NCI-H1048 (cell line): ENCODE measurements at places on chromosomes 13 and 19.

GRCh38 chr13:111912453-111912866 is 154.5 kb upstream of the SOX1 start:
- DNase-seq = no peak

DNA sequence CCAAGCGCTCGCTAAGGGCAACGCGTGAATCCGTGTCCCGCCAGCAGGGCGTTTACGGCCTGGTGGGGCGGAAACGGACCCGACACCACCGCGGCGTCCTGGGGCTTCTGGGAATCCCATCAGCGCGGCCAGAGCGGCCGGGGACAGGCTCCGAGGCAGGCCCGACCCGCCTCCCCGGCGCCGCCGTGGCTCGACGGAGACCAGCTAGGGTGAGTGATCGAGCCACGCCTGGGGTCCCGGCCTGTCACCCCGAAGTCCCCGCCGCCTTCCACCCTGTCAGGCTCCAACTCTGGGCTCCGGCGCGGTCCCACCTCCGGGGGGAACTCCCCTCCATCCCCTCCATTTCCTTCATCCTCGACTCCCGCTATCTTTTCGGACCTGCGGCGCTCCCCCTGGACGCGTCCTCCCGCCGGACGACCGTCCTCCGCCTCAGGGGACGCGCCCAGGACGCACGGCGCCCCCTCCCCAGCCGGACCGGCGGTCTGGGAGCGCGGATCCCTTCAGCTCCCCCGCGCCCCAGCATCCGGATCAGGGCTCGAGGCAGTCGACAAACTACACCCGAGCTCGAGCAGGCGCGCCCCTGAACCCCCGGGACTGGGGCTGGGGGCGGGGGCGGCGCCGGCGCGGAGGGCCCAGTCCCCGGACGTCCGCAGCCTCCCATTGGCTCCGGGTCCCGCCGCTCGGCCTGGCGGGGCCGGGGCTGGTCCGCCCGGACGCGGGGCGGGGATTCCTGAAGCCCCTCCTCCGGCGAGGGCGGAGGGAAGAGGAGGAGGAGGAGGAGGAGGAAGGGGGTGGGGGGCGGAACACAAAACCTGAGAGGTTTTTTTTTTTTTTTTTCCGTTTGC is 638 bp upstream of the BICRA start:
- DNase-seq = peak; percentile 63

DNA sequence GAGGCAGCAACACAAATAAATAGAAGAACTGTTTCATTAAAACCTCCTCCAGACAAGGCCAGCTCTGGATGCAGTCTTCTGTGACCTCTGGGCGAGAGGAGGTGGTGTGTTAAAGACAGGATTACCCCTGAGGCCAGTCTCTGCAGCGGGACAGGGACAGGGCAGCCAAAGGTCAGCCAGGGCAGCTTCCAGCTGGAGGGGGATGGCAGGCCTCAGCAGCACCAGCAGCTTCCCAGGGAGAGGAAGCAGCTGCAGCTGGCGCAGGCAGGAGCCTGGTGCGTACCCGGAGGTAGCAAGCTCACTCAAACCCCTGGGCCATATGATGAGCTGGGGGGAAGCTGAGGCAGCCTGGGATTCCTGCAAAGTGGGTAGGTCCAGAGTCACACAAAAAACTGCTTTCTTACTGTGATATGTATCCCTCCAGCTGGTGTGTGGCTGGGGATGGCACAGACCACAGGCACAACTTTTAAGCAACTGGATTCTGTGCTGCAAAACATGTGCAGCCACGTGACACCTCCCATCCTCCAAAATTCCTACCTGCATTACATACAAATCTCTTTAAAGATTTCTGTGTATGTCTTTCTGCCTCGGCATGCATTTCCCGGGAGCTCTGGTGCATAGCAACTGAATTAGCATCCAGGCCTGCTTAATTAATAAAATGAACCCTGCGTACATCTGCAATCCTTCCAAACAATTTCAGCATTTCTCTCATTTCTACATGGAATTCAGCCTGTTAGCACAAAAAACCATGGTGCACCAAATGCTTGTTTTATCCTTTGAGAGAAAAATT is 238.3 kb upstream of the MAB21L1 start:
- DNase-seq = no peak

- no peak for DNase-seq
Observed at GRCh38 chr13:73693215-73693614, 441.0 kb downstream of the KLF12 start.

DNA sequence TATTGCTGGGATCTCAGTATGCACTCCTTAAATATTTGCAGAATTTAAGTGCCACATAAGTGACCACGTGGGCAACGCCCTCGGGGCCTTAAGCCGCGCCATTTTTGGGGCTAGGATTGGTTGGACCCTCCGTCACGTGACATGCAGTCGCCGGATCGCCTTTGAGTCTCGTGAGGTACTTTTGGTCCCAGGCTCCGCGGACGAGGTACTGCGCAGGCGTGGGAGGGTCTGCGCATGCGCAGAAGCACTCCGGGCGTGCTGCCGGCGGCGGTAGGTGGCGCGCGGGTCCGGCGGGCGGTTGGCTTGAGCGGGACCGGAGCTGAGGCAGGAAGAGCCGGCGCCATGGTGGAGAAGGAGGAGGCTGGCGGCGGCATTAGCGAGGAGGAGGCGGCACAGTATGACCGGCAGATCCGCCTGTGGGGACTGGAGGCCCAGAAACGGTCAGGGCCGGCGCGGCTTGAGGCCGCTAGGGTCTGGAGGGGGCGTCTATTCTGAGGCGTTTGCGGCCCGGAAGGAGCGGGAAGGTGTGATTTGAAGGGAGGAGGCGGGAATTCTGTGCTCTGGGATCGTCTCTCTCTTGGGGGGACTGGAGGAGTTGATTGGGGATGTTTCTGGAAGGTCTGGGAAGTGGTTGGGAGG is at the start of gene SAE1:
Gene SAE1 (plus strand): TSS at position 247 of the 639 bp plus-strand sequence. CDS start 96 bp downstream, at position 343.
- peak; percentile 98 for DNase-seq

GRCh38 chr19:53898636-53899341 is 10.3 kb upstream of the CACNG7 start:
- peak; percentile 69 for DNase-seq

DNA sequence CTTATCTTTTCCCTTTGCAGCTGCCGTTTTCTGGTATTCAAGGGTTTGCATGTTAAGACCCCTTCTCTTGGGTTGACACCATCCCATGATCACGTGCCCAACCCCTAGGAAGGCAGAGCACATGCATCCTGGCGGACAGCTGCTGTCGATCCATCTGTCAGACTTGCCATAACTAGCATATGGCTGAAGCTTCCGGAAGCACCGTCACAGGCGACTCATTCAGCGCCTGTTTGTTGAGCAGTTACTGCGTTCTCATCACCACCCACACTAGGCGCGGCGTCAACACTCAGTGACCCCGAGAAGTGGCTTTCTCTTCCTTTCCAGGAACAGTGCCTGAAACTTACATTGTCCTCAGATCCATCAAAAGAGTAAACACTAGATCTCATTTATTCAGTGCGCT is 93.6 kb downstream of the SOX1 start:
- no peak for DNase-seq

GRCh38 chr13:66001140-66001539 is 1229.0 kb downstream of the PCDH9 start:
- no peak for DNase-seq

DNA sequence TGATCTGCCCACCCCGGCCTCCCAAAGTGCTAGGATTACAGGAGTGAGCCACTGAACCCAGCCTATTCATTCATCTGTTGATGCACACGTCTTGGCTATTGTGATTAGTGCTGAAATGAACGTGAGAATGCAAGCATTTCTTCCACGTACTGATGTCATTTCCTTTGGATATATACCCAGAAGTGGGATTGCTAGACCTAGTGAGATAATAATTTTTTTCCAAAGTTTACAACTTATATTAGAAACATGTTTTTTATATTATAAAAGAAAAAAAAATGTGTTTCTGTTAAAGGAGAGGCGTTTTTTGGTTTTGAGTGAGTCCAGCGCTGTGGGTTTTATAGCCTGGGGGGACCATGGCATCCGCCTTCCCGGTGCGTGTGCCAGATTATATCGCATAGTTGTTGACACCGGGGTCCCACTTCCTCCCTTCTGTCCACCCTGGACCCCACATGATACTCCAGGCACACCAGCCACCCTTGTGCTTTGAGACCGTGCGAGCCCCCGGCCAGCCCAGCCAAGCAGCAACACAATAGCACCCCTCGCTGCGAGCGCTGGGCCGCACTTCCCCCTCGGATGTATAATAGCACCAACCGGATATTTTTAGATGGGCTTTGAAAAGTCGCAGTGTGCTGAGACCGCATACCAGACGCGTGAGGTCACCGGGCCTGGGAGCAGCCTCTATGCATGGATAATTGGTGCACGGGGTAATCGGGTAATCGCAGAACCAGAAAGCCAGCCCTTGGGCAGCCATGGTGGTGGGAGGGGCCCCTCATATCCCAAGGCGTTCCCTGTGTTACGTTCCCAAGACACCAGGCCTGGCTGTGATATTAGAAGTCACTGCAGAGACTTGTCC is 59.6 kb downstream of the MYO9B start:
- DNase-seq = peak; percentile 77
